ENCODE measurements at places on chromosomes 6 and 20.

- DNase-seq = no peak
Measured at GRCh38 chr6:40963019-40963418, 76.0 kb downstream of the UNC5CL start.

- no peak for DNase-seq
Measured at GRCh38 chr6:134517868-134518267, 200.0 kb upstream of the SGK1 start.

DNA sequence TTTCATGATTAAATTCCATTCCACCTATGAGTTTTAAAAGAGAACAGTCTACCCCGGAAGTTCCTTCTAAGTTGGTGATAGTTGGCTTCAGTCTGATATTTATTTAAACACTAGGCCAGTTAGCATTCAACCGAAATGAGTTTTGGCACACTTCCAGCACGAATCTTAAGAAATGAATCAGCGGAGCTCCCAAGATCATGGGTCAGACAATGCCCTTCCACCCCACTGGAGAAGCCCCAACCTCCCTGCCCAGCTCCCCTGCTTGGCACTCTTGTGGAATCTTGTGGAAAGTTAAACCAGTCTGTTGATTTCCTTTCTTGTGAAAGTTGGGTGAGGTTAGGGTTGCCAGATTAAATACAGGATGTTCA, 64.3 kb downstream of the MKKS start:
- no peak for DNase-seq

GRCh38 chr20:61662226-61662967, 403.3 kb downstream of the TAF4 start:
- DNase-seq = no peak

DNA sequence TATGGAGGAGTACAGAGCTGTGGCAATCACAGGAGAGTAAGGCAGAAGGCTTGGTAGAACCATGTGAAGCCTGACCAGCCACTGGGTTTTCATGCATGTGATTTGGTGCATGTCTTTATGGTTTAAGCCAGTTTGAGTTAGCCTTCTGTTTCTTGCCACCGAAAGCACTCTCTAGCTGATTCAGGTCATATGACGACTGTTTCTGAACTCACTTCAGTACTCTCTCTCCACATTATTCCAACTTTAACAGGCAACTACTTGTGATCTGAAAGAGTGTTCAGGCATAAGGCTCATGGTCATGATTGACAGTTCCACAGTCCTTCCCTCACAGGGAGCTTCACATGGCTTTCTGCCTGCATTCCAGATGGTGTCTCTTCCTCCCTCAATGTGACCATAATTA, 63.3 kb upstream of the TAB2 start:
- DNase-seq = no peak

- no peak for DNase-seq
Measured at GRCh38 chr6:68880050-68880813, 245.2 kb downstream of the ADGRB3 start.

DNA sequence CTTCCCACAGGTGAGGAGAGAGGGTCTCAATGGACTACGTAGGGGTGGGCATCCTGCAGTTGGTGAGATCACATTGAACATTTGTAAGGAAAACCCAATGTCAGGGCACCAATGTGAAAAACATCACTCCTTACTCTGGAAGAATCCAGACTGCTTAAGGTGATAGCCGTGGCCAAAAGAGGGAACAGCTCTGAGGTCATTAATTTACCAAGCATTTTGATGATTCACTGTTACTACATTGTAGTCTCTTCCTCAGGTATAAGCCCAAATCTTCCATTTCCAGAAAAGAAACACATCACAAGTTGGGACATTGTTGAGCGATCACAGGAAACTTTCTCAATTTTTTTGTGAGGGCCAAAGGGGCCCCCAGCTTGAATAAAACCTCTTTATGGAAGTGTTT, 61.1 kb upstream of the SPTLC3 start:
- DNase-seq = no peak

DNA sequence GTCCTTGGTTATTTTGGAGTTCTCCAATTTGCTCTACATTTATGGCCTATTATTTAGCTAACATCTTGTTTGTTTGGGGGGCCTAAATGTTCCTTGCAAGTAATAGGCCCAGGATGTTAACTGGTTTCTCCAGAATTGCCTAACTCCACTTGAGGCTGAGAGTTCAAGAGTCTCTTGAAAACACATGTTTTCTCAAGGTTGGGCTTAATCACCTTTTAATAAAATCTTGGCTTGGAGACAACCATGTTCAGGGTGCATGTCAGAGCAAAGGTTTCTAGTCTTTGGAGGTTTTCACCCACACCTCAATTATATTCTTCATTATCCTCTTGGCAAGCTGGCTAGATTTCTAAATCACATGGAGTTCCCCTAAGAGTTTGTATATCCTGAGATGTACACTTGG, 54.2 kb downstream of the KLHL31 start:
- no peak for DNase-seq

Data from CD4-positive, alpha-beta T cell treated with Interleukin-2 at 100 ng/mL for 4 hours (primary cell).